Uterus (tissue), 4 donors: ENCODE measurements at places on chromosomes 11 and 22.

DNA sequence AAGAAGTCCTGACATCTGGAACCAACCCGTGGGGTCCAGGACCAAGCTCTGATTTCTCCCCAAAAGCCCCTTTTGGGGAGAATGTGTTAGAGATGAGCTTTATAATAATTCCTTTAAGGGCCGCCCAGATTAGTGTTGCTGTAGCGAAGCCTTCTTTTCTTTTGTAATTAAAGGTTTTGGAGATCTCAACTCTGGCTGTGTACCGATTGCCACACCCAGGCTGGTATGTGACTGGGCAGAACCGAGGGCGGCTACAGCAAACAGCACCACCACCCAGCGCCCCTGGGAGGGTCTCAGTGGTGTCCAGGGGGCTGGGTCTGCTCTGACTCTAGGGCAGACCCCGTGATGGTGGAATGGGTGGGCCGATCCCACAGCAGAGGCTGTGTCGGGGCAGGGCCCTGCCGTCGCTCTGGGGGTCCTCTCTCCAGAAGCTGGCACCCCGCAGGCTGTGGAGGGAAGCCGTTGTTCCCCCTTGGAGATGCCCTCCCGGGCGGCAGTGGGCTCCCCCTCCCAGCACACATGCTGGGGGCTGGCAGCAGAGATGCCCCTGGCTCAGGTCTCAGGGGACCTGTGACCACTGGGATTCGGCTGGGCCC is 31.0 kb downstream of the TPCN2 start:
- no peak for DNase-seq

GRCh38 chr11:28529540-28530410 is 421.6 kb downstream of the METTL15 start:
- DNase-seq, result no peak

DNA sequence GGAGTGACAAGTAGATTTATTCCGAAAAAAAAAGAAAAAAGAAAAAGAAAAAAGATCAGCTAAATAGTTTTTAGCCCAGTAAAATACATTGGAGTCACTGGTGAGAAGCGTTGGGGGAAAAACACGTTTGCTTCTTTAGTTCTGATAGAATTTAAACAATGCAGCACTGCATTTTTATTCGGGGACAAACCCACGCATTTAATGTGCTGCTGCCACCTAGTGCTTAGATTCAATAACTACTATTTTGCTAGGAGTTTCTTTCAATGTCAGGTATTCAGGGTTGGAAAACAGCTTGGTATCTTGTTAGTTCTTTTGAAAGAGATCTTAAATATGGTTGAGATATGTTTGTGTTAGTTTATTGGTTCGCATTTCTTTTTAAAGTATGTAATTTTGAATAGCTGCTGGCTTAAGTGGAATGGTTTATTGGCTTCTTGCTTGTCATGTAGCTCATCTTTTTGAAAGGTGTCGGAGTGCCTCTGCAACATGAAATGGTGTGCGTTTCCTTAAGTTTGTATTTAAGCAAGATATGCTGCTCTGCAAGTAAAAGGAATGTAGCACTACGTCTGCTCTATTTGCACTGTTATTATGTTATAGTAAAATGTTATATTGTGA is 41.9 kb downstream of the SVIP start:
- DNase-seq, result no peak

GRCh38 chr11:8008212-8008611 is 21.1 kb downstream of the EIF3F start:
- DNase-seq, result no peak

- no peak for DNase-seq
These were observed 238.7 kb upstream of the ANO3 start for GRCh38 chr11:26093206-26093605.

GRCh38 chr22:24523873-24524272 is 28.7 kb downstream of the UPB1 start:
- no peak for DNase-seq

DNA sequence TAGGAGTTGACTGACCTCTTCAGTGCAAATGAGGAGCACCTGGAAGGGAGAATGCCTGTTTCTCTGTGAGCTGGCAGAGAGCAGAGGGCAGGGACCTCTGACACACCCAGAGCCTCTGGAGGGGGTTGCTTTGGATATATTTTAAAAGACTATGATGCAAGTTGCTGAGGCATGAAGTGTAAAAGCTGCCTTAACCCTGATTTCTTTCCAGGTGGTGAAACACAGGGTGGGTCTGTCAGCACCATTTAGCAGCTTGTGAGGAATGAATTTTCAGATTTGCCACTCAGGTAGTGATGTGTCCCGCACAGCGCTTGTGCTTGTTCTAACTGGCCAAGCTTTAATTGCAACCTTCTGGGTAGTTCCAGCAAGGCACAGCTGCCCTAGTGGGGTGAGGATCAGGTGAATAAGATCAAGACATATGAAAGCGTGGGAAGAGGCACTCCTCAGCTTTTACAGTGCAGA is 90.2 kb downstream of the SWAP70 start:
- DNase-seq, result no peak

DNA sequence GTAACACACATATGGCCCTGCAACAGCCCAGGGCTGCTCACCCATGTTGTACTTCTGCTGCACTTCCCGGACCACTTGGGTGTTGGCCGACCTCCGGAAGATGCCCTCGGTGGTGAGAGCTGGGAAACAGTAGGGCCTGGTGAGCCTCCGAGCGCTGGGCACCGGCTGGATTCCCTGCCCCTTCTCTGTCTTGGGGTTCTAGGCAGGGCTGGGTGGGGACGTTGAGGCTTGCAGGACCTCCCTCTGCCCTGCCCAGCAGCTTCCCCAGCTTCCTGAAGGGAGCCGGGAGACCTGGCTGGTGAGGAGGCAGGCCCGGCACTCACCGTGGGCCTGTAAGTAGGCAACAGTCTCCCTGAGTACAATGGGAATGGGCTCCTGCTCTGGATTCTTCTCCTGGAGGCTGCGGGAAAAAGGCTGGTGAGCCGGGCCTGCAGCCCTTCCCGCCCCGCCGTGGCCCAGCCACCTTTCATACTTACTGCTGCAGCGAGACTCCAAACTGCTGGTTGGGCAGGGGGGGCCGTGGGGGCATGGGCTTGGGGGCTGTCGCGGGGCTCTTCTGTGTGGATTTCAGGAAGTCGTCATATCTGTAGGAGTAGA is 20.2 kb downstream of the ARHGAP1 start:
- no peak for DNase-seq

- no peak for DNase-seq
These were observed 57.5 kb downstream of the MYEOV start for GRCh38 chr11:69351460-69351859.

GRCh38 chr11:79139900-79140299 is 300.9 kb downstream of the TENM4 start:
- DNase-seq, result no peak

DNA sequence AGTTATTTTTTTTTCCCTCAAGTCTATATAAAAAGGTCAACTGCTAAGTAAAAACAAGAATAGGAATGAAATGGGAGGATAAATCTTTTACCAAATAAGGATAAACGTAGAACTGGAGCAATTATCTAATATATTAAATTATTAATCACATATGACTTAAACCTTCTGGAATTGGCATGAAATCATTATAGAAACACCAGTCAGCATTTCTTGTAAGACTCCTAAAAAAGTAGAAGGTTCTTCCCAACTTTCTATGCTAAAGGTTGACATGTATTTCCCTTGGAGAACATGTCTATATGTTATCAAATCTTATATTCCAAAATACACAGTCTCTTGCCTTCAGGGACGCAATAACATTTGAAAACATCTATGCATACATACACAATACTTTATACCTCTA is 143.2 kb downstream of the SBF2 start:
- DNase-seq, result no peak

DNA sequence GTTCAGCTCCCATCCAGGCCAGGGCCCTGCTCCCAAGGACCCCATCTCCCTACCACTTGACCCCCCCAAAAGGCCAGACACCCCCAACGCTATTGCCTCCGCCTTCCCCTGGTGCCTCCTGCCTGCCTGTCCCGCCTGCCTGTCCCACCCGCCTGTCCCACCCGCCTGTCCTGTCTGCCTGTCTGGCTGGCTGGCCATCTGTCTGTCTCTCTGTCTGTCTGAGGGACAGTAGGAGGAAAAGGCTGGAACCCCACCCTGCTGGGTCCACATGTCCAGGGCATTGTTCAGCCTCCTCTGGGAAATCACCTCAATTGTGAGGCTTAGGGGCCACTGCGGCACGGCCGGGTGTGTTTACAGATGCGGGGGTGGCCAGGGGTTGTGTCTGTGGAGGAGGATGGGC is 25.3 kb upstream of the CBX7 start:
- DNase-seq, result no peak

DNA sequence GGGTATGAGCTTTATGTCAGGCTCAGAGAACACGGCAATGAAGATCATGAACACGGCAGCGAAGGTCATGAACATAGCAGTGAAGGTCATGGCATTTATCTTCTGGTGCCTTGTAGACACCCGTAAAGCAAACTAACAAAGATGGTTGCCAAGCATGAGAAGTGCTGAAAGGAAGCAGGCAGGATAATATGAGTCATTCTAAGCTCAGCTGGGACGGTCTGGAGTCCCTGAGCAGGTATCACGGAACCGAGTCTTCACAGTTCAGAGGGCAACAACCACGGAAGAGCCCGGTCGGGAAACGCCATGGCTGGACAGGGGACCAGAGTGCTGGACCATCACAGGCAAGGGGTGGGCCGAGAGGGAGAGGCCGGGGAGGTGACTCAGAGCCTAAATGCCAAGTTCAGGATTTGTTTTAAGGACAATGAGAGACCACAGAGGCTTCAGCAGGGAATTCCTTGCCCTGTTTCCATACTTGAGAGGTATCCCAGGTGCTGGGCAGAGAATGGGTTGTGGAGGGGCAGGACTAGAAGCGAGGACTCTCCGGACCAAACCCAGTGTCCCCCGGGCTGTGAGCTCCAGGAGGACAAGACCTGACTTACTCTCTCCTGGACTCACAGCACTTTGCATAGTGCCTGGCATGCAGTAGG is 13.1 kb upstream of the MS4A10 start:
- no peak for DNase-seq

DNA sequence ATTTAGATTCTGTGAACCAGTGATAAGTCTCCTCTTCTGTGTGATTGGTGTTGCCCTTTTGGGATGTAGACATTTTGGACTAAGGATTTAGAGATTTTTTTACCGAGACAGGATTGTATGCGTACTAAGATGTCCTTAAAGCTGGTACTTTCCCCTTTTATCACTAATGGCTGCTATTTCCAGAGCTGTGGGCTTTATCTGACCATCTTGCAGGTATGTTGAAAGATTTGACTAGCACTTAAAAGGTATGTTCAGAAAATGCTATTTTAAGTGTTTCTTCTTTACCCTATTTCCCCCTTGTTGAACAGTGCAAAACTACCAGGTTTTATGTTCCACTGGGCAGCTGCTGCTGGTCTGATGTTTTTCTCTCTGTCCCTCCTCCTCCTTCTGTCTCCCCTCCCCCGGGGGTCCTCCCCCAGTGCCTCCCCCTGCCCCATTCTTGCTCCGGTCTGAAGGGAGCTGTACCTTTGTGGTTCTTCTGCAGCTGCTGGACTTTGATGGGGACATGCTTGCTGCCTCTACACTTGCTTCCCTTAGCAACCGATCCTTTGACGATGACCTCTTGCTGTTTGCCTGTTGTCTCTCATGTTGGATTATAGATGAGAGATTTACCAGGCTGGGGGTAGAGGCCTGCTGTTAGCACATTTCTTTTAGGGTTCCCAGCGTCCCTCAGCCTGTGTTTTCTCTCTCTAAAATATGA is 59.6 kb downstream of the ZNRF3 start:
- no peak for DNase-seq

DNA sequence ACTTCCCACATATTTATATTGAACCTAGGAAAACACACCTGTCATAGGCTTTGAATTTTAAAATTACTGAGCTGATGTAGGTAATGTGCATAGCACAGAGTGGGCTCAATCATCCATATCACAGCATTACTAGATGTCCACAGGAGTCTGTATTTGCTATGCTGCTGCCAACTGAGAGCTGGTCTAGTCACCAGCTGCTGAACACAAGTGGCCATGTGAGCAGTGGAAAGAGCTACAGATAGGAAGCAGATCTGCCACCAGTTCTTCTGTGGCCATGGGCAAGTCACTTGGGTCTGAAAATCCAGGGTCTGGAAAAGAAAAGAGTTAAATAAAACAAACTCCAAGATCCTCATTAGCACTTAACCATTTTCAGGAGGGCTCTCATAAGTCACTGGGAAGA is 91.8 kb downstream of the APIP start:
- no peak for DNase-seq

- no peak for DNase-seq
These were observed 1.2 kb downstream of the CXCR5 start for GRCh38 chr11:118884875-118885274.

- no peak for DNase-seq
These were observed 16.7 kb downstream of the INCENP start for GRCh38 chr11:62140304-62141110.

- DNase-seq, result no peak
These were observed 111.4 kb upstream of the SORL1-AS1 start for GRCh38 chr11:121563900-121564822.

DNA sequence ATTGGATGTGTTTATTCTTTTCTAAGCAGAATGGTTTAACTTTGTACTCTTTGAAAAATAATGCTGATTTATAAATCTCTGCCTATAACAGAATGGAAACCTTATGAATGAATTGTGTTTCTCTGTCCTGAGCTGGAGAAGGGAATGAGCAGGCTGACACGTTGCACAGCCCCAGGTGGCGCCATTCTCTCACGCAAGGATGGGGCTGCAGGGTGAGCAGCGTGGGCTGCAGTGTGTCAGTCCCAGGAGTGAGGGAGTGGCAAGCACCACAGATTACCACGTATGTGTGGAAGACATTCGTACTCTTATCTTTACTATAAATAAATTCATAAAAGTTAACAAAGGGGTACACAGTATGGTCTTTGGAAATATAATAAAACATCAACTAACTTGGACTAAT is 33.4 kb downstream of the FDX1 start:
- peak; percentile 56 for DNase-seq

- no peak for DNase-seq
These were observed 17.5 kb upstream of the GAL start for GRCh38 chr11:68666849-68667248.

DNA sequence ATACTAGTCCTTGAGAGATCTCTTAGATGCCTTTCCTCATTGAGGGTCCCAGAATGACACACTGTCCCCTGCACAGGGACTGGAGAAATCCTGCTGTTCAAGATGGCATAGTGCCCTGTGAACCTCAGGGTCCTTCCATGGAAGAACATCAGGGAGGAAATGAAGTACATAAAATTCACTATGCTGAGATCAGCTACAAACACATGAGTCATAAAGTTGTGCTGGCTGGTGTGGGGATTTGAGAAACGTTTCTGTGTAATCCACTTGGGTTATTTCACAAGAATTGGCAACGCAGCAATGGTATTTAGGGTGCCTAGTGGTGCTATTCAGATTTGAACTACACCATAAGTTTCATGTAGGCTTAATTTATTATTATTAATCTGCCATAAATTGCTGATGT is 174.4 kb downstream of the MAML2 start:
- DNase-seq, result peak; percentile 46
